ENCODE measurements at places on chromosomes 6 and 20. TPM values are rescaled to one million over a fixed set of nuclear protein-coding genes. Genes with fewer than 3 reads are reported as not detected.

MACROD2 gene
- 0.30 TPM for polyA plus RNA-seq

GSTA1 gene
- not detected for polyA plus RNA-seq

SCUBE3 gene
- polyA plus RNA-seq, result under 0.01 TPM

CGA gene
- not detected for polyA plus RNA-seq

MMS22L gene
- 2.8 TPM for polyA plus RNA-seq

RGS17 gene
- 0.06 TPM for polyA plus RNA-seq

TRIM31 gene
- polyA plus RNA-seq, result 0.12 TPM

BTN3A1 gene
- 5.2 TPM for polyA plus RNA-seq

IL17A gene
- not detected for polyA plus RNA-seq

FUT9 gene
- not detected for polyA plus RNA-seq

IPCEF1 gene
- polyA plus RNA-seq, result not detected

RBM38 gene
- polyA plus RNA-seq, result 21.2 TPM

TRERF1 gene
- polyA plus RNA-seq, result 3.5 TPM

CST9 gene
- not detected for polyA plus RNA-seq

HS3ST5 gene
- polyA plus RNA-seq, result not detected

TMEM170B gene
- polyA plus RNA-seq, result 0.02 TPM

VSX1 gene
- not detected for polyA plus RNA-seq

HRH3 gene
- polyA plus RNA-seq, result not detected

RAET1L gene
- 1.9 TPM for polyA plus RNA-seq

TCF21 gene
- polyA plus RNA-seq, result not detected

COL9A1 gene
- polyA plus RNA-seq, result not detected

EMILIN3 gene
- 0.03 TPM for polyA plus RNA-seq

AVP gene
- not detected for polyA plus RNA-seq

SLC32A1 gene
- polyA plus RNA-seq, result not detected

MYB gene
- polyA plus RNA-seq, result 0.13 TPM

PGC gene
- polyA plus RNA-seq, result not detected

PTPRT gene
- not detected for polyA plus RNA-seq

ARMH2 gene
- polyA plus RNA-seq, result not detected

ARG1 gene
- polyA plus RNA-seq, result not detected
